ENCODE measurements at places on chromosomes 13 and 19.
A peak's percentile ranks its signal among the peaks of the same experiment; 100 is the strongest.

GRCh38 chr13:52882785-52883184 is 34.3 kb upstream of the PCDH8 start:
- DNase-seq = no peak

DNA sequence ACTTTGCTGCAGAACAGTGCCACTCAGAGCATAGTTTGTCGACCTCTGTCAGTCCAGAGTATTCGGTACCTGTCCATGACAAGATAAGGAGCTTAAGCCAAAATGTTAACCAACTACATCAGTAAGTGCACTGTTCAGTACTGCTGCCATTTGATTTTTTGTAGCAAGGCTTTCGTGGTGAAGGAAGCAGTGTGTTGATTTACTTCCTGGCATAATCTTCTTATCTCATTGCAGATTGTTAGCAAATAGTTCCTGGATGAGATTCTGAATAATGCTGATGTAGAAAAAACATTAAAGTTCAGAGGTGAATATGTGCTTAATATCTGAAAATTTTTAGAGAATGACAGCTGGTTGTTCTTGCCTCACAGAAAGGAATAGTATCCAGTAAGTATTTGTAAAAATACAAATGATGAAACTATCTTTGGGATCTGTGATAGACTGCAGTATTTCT is 85.7 kb downstream of the LRRC63 start:
- DNase-seq = no peak

DNA sequence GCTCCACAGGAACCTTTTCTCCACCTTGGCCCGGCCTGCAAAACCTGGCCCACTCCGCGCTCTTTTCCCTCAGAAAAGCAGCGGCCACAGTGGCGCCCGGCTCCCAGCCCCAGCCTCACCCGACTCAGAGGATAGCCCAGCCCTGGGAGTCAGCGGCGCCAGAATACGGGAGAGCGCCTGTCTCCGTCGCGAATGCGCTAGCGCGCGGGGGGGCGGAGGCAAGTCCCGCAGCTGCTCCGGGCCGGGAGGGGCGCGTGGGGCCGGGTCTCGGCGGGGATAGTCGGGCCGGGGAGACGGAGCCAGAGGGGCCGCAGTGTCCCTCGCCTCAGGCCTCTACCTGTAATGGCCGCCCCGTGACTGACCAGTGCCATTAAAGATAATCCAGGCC is at the start of gene ZFP30:
TSS of gene ZFP30 (minus strand) at position 165 of the 388 bp plus-strand sequence. CDS start 7,643 bp downstream, outside the sequence.
- peak; percentile 93 for DNase-seq

DNA sequence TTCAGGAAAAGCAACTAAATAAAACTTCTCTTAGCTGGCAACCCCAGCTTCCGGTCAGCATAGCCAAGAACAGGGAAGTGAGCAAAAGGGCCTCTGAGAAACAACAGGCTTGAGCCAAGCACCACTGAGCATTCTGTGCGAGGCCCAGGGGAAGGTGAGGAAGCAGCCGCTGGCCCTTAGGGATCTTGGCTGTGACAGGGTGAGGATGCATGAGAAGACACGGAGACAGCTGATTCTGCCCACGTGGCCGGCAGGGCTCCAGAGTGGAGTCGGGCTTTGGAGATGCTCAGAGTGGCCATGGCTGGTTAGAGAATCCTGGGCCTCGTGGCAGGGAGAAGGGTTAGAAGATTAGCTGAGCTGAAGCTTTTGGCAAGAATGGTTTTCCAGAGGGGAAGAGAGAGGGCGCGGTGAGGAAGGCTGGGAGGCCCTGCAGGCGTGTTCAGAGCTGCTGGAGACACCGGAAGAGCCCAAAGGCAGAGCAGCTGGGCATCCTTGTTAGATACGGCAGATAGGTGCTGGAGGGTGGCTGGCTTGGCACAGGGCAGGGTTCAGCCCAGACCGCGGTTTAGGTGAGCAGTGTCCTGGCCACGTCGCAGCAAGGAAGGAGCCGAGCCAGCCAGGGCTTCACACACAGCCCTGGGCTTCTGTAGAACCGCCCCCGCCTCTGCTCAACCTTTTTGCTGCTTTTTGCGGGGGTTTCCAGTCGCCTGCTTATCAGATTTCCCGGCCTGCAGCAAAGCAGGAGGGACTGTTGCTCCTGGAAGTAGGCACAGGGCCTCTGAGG is 17.3 kb downstream of the UPF1 start:
- DNase-seq = peak; percentile 91

- DNase-seq = no peak
Observed at GRCh38 chr13:23686948-23687347, 116.7 kb downstream of the TNFRSF19 start.

All from aorta (tissue), 5 donors.